ENCODE measurements at places on chromosomes 1 and 21.

GRCh38 chr21:29403922-29404538 lies 105.3 kb downstream of the BACH1 start:
- DNase-seq, result no peak

DNA sequence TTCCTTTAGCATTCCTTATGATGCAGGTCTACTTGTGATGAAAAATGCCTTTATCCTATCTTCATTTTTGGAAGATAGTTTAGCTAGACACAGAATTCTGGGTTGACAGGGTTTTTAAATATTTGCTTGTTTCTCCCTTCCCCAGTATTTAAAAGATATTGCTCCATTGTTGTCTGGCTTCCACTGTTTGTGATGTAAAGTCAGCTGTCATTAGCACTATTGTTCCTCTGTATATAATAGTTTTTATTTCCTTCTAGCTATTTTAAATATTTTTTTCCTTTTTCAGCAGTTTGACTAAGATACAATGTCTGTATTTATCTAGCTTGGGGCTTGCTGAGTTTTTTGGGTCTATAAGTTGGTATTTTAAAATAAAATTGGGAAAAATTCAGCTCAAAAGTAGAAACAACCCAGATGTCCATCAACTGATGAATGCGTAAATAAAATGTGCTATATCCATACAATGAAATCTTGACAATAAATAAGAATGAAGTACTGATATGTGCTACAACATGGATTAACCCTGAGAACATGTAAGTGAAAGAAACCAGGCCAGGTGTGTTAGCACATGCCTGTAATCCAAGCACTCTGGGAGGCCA lies 11.2 kb downstream of the IFT25 start:
- no peak for DNase-seq

- DNase-seq, result peak; percentile 74
Observed at GRCh38 chr1:165367375-165367993, 11.0 kb upstream of the LMX1A start.

DNA sequence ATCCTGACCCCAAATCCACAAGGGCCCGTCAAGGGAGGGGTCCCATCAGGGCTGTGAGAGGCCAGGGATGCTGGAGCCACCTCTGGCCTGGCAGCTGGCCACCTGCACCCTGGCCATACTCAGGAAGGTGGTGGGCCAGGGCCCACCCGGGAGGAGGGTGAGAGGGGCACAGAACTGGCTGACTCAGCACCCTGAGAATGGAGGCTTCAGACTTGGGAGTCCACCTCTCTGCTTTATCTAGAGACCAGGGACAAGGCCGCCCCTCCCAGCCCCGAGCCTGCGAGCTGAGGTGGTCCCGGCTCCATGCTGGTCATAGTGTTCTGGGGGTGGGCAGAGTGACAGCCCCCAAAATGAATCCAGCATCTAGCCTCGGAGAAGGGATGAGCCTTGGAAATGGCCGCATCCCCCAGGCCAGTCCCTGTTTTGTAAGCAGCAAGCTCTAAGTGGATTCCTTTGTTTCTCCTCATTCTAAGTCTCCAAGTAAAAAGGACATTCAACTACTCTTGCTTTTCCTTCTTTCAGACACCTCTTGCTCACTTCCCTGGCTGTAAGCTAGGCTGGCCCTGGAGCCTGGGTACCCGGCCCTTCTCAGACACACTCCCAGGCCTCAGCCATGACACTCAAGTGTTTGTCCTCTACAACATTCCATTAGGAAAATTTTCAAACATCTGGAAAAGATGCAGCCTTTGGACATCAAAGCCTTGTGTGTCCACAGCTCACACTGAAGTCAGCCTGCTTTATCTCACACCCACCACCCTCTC lies 12.3 kb downstream of the WNT3A start:
- DNase-seq, result peak; percentile 55

DNA sequence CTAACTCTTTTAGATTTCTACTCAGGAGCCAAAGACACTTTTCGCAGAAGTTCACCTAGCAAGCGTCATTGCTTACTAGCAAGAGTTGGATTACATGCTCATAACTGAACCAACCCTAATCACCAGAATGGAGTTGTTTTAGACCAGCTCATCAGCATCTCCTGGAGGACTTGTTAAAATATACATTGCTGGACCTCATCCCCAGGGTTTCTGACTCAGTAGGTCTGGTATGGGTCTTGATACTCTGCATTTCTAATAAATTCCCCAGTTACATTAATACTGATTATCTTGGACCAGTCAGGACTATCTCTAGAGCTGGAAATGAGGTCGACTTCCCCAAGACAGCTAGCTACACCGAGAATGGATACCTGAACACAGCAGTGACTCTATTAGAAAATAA lies 9.7 kb upstream of the PRDX6 start:
- DNase-seq, result no peak

GRCh38 chr1:212858461-212859265 lies 588 bp downstream of the FLVCR1 start:
- DNase-seq, result peak; percentile 66

- DNase-seq, result peak; percentile 22
Observed at GRCh38 chr1:109894823-109895719, 15.6 kb upstream of the CSF1 start.

- no peak for DNase-seq
Observed at GRCh38 chr1:230137337-230137815, 70.3 kb downstream of the GALNT2 start.

DNA sequence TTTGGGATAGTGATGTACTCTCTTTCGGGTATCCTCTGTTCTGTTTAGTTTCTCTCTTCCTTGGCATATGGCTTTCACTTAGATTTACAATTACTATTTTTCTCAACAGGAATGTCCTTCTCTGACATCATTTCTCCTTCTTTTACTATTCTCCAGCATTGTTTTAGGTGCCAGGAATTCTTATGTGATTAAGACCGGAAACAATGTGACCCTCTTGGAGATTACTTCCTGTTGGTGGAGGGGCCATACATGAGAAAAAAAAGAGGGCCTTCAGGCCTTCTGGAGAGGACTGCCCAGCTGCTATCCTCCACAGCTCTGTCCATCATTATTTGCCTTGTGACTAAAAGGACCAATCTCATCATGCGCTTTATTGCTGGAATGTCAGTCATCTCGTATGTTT lies 50.4 kb upstream of the ADAMTS5 start:
- no peak for DNase-seq

GRCh38 chr1:166489670-166490436 lies 323.1 kb upstream of the FAM78B start:
- peak; percentile 83 for DNase-seq

Data from natural killer cell treated with Interleukin-12 subunit alpha and Interleukin-12 subunit beta and Interleukin-15 and Interleukin-18, amount 100 ng/mL, for 72 hours (primary cell).